ENCODE measurements at places on chromosomes 12 and 14. TPM values are rescaled to one million over a fixed set of nuclear protein-coding genes. Genes with fewer than 3 reads are reported as not detected.

NR1H4 gene
- total RNA-seq: not detected

KRT81 gene
- total RNA-seq: not detected

DNA sequence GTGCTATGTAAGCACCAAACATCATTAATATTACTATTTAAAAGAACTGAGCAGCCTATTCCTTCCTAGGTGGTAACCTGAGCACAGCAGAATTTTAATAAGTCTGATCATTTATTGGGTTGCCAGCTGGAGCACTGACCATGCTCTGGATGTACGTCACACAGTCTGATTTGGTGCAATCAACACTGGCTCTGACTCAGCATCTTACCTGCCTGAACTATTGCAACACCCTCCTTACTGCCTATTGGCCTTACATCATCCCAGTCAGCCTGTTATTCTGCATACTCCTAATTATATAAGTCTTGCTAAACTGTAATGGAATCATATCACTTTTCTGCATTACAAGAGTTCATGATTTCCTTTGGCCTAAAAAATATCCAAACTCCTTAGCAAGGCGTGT is 149.7 kb downstream of the PTPRO start:
- no peak for DNase-seq

EML5 gene
- 0.17 TPM for total RNA-seq

GRCh38 chr12:15627995-15628945 is 160.9 kb downstream of the EPS8 start:
- DNase-seq: no peak

DNA sequence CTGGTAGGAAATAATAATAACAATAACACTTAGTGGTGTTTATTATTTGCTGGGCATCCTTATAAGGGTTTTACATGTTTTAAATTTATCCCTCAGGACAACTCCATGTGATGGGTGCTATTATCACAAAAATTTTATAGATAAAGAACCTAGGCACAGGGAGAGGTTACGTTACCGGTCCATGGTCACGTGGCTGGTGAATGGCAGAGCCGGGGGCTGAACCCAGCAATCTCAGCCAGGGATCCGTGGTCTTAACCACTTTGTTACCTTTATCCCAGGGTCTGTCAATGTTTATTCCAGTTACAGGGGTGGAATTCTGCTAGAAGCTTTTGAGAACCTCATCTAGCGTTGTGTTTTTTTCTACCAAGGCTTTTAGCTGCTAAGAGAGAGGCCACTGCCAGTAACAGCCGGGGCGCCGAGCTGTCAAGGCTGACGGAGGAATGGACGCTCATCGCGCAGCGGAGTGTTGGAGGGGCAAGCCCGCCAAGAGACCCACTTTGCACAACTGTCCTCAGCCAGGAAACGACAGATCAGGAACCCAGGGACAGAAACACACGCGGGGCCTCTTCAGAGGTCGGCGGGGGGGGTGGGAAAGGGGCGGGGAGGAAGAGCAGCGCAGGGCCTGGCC is 418 bp downstream of the AMN1 start:
- DNase-seq: peak; percentile 64

CCDC184 gene
- 1.5 TPM for total RNA-seq

DNA sequence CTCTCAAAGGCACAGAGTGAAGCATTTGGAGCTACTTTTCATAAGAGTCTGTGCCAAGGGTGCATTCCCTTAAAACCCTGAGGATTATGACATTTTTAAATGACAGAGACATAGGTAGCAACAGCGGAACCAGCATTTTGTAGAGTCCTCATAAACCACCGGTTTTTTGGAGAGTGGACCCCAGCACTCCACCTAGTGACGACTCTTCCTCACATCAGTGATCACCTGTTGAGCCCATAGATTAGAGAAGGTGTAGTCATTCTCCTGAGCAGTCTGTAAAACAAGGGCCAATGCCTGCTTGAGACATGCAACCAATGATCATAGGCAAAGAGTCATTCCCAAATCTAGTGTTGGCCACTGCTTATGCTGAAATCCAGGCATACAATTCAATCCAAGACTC is 399.1 kb downstream of the GXYLT1 start:
- no peak for DNase-seq

DNA sequence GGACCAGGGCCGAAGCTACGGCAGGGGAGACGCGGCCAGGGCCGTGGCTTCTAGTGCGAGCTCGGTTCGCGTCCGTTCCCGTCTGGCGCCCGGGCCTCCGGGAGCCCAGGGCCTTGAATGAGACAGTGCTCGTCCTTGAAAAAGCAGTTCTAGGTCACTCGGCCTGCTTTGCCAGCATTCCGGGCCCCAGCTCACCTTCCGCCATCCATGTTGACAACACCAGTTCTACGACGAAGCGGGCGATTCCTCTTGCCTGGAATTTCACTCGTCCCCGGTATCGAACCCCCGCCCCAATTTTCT is 4.5 kb downstream of the OR10AD1 start:
- peak; percentile 82 for DNase-seq

DPF3 gene
- 37.0 TPM for total RNA-seq

DNA sequence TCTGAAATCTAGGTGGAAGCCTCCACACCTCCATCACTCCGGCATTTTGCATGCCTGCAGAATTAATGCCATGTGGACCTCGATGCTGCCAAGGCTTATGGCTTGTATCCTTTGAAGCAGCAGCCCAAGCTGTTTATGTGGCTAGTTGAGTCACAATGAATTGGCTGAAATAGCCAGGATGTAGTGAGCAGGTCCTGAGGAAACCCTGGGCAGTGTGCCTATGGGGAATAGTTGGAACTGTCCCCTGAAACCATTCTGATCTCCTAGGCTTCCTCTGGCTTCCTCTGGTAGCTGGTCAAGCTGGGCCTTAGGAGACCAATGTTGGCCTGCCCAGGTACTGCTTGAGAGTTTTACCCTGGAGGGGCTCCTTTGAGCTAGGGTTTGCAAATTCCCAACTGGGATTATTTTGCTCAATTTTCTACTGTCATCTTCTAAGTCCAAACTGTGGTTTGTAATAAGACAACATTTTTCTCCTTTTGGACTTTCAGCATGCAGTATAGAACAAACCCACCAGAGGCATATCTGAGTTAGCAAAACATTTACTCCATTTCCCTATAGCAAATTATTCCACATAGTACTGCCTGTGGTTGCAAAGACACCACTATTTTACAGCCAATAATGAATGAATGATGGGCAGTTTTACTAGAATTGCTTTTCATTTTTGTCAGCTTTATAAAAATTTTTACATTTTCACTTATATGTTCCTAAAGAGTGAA is 85.1 kb upstream of the AMIGO2 start:
- no peak for DNase-seq

GRCh38 chr12:21913823-21914222 is 27.4 kb downstream of the ABCC9 start:
- DNase-seq: no peak

MORN3 gene
- 0.09 TPM for total RNA-seq

- DNase-seq: no peak
Measured at GRCh38 chr12:49294086-49294803, 702 bp upstream of the PRPH start.

KRT3 gene
- total RNA-seq: not detected

DNA sequence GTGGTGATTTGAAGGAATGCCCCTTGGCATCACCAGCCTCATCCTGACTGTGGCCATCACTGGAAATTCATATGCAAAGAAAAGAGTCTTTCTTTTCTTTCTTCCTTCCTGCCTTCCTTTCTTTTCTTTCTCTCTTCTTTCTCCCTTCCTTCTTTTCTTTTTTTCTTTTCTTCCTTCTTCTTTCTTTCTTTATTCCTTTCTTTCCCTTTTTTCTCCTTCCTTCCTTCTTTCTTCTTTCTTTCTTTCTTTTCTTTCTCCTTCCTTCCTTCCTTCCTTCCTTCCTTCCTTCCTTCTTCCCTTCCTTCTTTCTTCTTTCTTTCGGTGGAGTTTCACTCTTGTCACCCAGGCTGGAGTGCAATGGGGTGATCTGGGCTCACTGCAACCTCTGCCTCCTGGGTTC is 58.0 kb upstream of the TMEM132D start:
- DNase-seq: no peak

DNA sequence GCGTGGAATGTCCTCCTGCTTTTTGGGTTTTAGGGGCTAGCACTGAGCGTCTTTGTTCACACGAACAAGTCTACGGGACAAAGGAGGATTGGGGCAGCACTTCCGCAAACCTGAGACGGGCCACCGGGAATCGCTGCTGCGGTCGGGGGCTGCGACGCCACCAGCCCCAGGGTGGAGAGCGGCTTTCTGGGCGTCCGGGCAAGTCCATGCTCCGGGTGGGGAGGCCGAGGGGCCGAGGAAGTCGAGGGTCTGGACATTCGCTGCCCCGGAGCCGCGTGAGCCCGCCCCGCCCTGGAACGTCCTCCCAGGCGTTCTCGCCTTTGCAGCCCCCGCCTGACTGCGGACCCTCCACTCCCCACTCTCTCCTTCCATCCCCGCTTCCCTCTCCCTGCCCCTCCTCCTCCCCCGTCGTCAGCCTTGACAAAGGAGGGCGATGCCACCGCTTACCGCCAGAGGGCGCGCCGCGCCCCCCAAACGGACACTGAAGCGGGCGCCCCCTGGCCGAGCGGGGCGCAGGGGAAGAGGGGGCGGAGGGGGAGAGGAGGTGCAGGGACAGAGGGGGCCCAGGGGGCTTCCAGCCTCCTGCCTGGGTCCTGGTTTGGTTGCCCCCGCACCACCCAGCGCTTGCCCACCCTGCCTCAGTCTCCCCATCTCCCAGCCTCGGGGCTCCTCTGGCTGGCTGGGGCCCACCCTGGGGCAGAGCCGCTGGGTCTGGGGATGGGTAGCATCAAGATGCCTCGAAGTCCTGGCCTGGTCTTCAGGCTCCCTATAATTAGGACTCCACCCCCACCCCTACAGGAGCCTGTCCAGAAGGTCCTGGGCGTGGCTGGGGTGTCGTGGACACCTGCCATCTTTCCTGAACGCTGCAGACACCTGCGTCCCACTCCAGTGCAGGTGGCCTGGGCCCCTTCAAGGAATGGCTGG is 39.1 kb upstream of the INF2 start:
- peak; percentile 67 for DNase-seq

- DNase-seq: no peak
Measured at GRCh38 chr12:117293510-117293909, 67.9 kb downstream of the NOS1 start.

- no peak for DNase-seq
Measured at GRCh38 chr14:79021766-79022165, 851.6 kb downstream of the NRXN3 start.

DNA sequence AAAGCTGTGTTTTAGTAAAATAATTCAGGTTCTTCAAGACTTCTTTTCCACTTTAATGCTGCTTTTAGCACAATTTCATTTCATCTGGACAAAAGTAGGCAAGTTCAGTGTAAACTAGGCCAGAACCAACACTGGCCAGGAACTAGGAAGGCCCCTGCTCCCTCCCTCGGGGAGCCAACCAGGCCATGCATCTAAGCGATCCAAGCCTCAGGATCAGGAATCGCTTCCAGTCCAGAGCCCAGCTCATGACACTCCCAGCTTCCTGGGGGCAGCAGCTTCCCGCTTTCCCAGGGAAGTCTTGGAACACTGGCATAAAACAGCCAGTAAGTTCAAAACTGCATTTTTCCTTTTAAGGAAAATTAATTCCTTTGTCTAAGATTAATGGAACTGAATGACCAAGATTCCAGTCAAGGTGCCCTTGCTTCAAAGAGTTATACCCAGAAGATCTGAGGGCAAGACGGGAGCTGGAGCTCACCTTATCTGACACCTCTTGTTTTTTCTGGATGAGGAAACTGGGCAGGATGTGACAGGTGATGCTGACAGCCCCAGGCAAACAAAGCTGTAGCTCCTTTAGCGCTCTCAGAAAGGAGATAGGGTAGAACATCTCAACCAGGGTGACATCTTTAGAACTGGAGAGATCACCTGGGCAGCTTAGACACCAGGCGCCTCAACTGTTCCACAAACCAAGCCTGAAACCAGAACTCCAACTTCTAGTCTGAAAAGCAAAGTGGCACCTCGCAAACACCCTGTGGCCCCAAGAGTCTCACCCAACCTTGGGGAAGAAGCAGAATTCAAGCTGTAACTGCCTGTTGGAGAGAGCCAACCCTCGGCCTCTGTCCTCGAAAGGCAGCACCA is 61.4 kb upstream of the PNMA1 start:
- no peak for DNase-seq

REM2 gene
- not detected for total RNA-seq

HOXC10 gene
- total RNA-seq: not detected

- DNase-seq: no peak
Measured at GRCh38 chr14:49895480-49895879, 2.6 kb downstream of the ARF6 start.

- DNase-seq: no peak
Measured at GRCh38 chr14:58540749-58541632, 96.8 kb upstream of the DACT1 start.

DNA sequence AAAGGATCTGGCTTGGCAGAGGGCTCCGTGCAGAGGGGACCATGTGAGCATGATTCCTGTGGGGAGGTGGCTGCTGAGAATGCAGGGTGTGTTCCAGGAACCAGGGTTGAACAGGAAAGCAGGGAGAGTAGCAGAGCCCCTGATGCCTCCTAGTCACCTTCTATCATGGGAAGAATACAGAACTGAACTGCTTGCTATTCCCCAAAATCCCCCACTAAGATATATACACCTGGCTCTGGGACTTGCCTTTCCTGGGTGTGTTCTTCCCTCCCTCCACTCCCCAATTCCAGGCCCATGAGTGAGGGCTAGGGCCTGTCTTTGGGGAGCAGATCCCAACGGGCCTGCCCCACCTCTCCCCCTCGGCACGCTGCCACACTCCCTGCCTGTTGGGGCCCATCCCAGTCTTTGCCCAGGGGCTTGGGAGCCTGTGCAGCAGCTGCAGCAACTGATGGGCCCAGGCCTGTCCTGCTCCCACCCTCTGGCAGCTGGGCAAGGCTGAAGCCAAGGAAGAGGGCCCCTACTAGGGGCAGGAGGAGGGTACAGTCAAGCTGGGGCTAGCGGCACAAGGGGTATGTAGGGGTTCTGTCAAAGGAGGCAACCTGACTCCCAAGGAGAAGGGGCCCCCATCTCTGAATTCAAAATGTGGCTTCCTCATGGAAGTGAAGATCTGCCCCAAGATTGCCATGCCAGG is 3.2 kb downstream of the AJUBA start:
- DNase-seq: no peak

DNA sequence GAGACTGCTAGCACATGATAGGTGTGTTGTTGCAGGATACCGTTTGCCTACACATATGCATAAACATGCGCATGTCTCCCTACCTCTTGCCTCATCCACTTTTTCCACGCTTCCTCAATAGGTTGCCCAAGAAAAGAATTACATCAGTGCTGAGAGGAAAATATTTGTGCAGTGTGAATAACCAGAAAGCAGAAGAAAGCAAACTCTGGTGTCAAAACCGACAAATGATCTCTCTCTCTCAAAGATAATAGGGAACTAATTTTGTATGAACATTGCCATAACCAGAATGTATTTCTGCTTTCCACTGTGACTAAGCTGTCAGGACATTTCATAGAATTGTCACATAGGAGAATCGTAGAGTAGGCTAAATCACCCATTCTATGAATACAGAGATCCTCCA is 1.3 kb downstream of the CLEC7A start:
- DNase-seq: no peak

C14orf39 gene
- total RNA-seq: not detected

RECQL gene
- total RNA-seq: 27.4 TPM
